ENCODE measurements at places on chromosomes 6 and 20.

DNA sequence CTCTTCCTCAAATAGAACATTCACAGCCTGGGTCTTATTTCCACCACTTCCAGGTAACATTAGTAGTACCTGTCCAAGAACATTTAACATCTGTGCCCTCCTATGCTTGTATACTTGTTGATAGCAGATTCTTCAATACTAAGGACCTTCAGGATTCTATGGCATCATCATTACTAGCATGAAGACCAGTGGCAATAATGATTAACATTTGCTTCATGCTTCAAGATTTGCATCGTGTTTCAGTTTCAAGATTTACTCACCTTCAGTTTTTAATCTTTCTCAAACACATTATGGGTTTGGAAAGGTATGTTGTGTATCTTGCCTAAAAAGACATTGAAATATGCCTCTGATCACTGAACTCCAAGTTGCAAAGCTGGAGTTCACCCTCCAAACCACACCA is 412.8 kb upstream of the NRSN1 start:
- no peak for DNase-seq

DNA sequence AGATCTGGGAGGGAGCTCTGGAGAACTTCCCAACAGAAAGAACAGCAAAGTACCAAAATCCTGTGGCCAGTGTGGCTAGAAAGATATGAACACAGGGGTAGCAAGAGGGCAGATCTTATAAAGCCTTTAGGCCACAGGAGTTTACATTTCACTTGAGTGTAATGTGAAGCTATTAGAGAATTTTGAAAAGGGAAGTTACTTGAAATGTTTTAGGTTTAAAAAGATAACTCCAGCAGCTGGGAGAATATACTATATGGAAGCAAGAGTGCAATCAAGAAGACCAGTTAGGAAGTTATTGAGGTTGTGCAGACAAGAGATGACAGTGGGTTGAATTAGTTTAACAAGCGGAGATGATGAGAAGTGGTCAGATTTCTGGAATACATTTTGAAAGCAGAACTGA is 7.9 kb downstream of the SUPT3H start:
- DNase-seq: no peak

GRCh38 chr6:156613996-156614395 is 163.2 kb upstream of the ARID1B start:
- DNase-seq: no peak

GRCh38 chr6:89763550-89763949 is 56.0 kb downstream of the MDN1 start:
- no peak for DNase-seq

DNA sequence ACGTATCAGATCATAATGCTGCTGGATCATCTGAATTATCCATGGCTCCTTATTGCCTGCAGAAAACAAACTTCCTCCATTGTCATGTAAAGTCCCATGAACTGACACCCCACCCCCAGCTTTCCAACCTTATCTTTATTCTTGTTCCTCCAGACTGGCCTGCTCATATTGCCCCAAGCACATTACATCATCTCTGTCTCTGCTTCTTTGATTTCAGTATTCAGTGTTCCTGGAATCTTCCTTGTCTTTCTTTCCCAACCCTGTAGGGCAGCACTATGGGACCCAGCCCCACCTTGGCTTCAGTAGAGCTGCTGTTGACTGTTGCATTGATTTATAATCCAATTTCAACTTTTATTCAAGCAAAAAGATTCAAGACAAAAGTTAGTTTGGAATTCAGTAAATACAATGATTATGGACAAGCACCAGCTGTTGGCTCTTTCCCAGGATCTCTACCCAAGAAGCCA is 187.5 kb upstream of the ECI2 start:
- peak; percentile 50 for DNase-seq

DNA sequence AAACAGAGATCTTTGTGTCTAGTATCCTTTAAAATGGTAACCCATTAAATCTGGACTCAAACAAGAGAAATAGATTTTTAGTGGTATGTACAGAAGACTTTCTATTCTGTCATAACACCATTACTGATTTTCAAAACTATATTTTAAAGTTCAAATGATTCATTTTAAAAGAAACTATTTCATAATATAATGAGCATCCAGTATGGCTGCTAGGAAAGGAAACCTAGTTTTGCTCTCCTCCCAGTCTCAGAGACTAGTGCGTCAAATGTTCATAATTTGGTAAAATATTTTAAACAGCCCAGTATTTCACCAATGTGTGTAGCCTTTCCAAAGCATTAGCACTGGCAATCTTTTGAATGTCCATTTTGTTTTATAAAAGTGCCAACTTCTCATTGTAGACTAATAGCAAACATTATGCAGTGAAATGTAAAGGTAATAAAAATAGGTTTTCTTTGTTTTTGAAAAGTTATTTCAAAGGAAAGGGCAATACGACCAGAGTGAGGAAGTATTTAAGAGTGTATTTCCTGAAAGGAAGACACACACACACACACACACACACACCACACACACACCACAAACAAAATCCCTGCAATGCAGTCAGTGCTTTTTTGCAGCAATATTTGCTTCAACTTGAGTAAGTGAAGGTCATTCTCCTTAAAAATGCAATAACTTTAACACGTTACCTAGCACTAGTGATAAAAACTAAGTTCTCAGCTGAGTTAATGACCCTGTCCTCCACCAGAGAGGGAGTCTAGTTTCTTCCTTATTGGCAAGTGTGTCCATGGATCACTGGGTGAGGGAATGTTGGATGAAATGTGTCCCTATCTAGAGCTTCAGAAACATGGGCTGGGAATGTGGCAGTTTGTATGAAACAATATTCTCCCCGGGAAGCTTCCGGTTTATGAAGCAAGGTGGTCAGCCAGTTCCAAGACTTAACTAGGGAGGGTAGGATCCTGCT is 4.6 kb downstream of the PPP1R3G start:
- no peak for DNase-seq

- DNase-seq: peak; percentile 16
Observed at GRCh38 chr20:9235518-9235917, 166.6 kb downstream of the PLCB4 start.

GRCh38 chr6:70863343-70863742 is 93.5 kb downstream of the B3GAT2 start:
- DNase-seq: no peak

- DNase-seq: no peak
Observed at GRCh38 chr6:8879334-8879733, 444.0 kb upstream of the SLC35B3 start.

DNA sequence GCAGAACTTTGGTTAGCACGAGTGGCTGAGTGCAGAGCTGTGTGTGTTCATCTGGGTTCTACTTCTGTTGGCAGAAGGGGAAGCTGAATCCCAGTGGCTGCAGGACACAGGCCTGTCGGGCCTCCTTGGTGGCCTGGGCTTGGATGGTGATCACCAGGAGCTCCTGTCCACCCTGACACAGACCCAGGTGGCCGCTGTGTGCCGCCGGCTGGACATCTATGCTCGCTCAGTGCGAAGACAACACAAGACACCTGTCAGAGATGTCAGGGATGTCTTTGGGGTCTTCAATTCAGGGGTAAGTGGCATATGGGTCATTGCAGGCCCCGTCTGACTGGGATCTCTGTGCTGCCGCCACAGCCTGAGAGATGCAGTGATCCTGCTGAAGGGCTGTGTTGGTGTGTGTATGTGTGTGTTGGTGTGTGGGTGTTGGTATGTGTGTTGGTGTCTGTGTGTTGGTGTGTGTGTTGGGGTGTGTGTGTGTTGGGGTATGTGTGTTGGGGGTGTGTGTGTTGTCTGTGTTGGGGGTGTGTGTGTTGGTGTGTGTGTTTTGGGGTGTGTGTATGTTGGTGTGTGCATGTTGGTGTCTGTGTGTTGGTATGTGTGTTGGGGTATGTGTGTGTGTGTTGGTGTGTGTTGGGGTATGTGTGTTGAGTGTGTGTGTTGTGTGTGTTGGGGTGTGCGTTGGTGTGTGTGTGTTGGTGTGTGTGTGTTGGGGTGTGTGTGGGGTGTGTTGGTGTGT is 25.5 kb downstream of the ARHGAP40 start:
- DNase-seq: no peak

DNA sequence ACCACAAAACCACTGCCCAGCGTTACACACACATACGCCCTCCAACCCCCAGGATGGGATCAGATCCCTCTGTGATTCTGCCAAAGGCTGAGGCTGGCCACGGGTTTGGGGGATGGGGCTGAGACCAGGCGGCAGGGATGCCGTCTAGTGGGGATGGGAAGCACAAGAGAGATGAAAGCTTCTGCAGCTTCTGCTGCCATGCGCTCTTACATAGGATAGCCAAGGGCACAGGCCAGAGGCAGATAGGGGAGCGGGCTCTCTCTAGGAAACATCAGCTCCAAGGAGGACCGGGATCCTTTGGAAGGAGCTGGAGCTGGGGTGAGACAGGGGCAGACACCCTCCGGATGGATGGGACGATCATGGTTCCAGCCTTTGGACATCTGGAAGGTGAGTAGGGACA is 18.7 kb upstream of the RIN2 start:
- no peak for DNase-seq

DNA sequence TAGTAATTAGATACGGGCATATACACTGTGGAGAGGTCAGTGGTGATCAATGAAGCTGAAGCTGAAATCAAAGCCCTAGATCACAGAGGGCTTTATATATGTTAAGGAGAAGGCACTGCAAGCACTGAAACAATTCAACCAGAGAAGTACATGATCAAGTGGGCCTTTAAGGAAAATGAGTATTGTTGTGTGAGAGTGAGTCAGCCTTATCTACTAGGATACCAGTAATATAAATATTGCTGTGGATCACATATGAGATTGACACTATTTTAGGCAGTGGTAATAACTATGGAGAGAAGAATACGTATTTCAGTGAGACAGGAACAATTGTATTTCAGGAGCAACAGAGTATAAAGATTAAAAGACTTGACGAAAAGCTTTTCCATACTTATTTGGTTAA is 1172.2 kb upstream of the GJE1 start:
- DNase-seq: peak; percentile 48

GRCh38 chr6:169656546-169657283 is 45.1 kb downstream of the WDR27 start:
- no peak for DNase-seq

DNA sequence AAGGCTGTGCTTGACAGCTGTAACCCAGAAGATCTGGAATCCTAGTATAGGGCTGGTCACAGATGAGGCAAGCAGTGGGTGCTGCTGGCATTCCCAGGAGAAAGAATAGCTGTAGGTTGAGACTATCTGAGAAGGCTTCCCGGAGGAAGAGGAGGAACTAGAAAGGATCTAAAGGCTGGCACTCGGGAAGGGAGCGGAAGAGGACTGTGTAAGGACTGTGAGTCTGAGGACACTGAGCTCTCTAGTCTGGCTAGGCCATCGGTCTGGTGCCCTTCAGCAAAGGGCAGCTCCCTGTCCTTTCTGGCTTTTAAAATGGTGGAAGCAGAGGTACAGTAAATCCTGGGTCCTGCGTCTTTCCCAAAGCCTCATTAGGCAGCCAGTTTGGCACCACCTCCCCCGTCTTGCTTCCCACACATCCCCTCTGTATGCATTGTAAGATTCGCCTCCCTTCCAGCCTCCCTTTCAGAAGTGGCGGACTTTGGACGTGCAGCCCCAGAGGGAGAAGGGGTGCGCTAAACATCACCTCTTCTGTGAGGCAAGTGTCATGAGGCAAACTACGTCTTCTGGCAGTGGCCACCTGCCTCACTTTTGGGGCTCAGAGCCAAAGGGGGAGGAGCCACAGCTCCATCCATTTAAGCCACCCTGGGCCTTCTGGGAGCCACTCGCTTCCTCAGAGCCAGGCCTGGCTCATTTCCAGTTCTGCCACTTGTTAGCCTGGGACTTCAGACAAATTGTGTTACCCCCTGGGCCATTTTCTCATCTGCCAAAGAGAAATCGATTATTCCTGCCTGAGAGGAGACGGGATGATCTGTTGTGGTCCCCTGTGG is 8.6 kb downstream of the SNPH start:
- DNase-seq: no peak

DNA sequence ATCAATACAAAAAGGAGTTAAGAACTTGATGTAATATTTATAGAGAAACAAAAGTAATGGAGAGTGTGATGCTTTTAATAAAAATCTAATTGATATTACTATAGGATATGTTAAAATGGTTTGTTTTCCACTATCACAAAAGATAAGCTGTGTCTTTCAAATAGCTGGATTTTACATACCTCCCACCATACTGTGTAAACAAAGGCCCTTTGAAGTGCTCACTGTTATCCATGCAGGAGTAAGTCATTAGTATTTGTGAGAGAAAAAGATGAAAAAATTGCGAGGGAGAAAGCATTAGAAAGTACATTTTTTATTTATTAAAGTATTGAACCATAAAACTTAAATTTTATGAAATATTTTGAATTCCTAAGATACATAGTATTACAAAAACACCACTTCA is 733.0 kb downstream of the GRIK2 start:
- DNase-seq: no peak

DNA sequence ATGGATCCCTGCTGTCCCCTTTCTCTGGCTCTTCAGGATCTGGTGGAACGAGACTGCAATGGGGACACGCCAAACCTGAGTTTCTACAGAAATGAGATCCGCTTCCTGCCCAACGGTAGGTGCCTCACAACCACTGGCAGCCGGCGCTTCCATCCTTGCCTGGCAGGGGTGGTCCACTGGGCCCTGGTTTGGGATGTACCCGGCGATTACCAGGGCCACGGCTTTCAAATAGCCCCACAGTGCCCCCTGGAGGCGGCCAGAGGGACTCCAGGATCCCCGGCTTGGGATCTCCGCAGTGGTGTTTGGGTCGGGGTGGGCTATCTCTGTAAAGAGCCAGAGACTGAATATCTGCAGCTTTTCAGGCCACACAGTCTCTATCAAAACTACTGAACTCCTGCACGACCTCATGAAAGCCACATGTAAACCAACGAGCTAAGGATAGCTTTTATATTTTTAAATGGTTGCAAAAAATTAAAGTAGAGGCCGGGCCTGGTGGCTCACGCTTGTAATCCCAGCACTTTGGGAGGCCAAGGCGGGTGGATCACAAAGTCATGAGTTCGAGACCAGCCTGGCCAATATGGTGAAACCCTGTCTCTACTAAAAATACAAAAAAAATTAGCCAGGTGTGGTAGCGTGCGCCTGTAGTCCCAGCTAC is 3.7 kb downstream of the OGFR start:
- peak; percentile 35 for DNase-seq

GRCh38 chr20:48562586-48563116 is 265.1 kb downstream of the PREX1 start:
- no peak for DNase-seq

GRCh38 chr6:128079021-128079420 is 178.2 kb upstream of the THEMIS start:
- DNase-seq: no peak

- DNase-seq: peak; percentile 32
Observed at GRCh38 chr6:151494235-151494935, 568 bp downstream of the CCDC170 start.

DNA sequence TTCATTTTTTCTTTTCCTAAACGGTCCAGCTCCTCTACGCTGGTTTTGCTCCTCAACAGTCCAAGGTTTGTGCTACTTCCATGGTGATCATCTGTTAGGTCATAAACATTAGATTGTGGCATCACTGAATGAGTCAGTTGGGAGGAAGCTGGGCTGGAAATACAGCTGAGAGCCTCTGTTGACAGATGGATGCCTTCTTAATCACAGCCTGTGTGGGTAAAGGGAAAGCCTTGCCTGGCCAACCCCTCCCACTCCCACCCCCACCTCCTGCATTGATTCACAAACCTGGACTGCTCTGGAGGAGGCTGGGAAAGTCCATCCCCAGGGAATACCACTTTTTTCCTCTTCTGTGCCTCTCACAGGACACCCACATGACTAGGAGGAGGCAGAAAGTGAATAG is 180.6 kb upstream of the CCN2 start:
- DNase-seq: peak; percentile 99
